SK-N-DZ (cell line): ENCODE measurements at places on chromosomes 7 and 10.
A peak's percentile ranks its signal among the peaks of the same experiment; 100 is the strongest.

GRCh38 chr7:17370901-17371585, 72.6 kb downstream of the AHR start:
- DNase-seq, result no peak

DNA sequence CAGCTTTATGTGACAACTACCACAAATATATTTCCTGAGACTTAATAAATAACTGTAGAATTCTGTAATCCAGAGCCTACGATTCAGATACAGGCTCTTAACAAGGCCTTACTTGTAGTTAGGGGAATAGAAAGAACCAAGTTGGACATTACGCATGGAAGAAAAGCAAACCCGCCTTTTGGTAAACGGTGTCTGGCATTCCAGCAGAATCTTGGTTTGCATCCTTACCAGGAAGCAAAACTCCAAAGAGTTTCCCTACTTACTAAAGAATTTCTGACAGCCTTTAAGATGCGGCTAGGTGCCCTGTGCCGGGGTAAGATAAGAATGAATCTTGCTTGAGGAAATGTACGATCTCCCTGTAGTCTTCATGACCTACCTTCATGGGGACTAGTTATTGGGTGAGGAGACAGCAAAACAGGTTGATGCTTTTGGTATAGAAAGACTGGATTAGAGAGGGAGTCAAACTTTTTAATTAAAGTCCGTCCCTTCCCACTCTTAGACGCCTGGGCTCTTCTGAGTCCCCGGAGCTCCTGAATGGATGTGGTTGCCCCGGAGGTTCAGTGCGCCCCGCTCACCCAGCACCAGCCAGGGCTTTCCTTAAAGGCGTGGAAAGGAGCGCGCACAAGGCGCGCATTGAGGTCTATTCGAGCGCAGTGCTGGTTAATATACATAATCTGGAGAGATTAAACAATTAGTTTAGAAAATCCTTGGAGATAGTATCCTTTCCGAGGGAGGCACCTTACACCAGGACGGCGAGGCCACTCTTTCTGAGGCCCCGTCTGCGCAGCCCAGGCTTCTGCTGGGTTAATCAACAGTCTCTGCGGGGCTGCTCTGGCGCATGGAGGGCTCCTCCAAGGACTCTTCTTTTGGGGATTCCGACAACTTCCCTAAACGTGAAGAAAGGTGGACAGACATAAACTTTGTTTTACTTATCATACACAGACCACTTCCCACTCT, 11.5 kb downstream of the PTF1A start:
- DNase-seq, result no peak

GRCh38 chr10:88962336-88962735, 9.8 kb upstream of the ACTA2 start:
- DNase-seq, result no peak

- DNase-seq, result no peak
These were observed 47.1 kb upstream of the PRR15 start for GRCh38 chr7:29516491-29516890.

- DNase-seq, result no peak
These were observed 11.7 kb downstream of the ARHGAP19 start for GRCh38 chr10:97280783-97281182.

DNA sequence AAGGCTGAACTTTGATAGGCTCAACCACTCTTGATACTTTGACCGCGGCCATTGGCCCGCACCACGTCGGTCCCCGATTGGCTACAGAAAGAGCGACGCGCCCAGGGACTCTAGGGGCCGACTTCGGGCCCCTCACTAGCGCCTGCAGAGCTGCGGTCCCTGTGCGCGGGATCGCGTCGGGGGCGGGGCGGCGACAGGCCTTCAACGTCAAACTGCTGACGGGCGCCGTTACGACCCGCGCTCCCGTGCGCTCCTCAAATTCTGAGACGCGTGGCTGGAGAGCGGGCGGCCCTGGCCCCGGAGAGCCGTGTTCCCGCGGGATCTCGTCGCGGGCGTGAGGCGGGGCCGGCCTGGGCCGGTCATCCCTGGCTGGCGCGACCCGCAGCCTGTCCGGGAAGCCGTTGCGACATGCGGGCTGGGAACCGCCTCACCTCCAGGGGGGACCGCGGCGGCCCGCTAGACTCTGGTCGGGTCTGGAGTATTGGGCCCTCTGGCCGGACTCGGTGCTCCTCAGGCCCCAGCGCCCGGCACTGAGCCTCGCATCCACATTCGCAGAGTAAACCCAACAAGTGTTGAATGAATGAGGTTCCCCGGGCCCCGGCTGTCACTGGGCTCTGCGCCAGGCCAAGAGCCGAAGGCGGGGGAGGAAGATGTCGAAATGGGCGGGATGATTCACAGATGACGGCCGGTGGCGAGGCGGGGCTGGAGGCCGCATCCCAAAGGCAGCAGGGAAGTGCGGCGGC, 643 bp upstream of the SLC25A28 start:
- peak; percentile 88 for DNase-seq

- no peak for DNase-seq
These were observed 27.7 kb downstream of the MGMT start for GRCh38 chr10:129494740-129495139.

DNA sequence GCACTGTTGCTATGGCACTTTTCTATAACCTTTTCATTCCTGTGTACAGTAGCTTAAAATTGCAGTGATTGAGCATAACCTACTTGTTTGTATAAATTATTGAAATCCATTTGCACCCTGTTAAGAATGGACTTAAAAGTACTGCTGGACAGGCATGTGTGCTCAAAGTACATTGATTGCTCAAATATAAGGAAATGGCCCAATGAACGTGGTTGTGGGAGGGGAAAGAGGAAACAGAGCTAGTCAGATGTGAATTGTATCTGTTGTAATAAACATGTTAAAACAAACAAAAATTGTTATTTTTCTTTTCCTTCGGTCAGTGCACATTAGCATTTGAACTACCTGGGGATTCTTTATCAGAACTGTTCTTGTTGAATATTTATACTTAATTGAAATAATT, 57.1 kb upstream of the BAMBI start:
- DNase-seq, result no peak

DNA sequence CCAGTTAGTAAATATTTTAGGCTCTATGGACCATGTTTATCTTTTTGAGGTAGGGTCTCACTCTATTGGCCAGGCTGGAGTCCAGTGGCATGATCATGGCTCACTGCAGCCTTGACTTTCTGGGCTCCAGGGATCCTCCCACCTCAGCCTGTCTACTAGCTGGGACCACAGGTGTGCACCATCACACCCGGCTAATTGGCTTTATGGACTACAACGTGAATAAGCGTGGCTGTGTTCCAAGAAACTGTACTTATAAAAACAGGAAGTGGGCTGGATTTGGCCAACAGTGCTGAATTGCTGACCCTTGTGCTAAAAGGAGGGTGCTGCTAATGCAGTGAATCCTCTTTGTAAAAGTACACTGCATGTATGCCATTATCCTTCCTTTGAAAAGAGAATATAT, 111.7 kb upstream of the CDK13 start:
- DNase-seq, result no peak

- DNase-seq, result peak; percentile 86
These were observed 6.0 kb downstream of the MBLAC1 start for GRCh38 chr7:100132697-100133151.

GRCh38 chr10:13949844-13950542, 363.2 kb downstream of the PRPF18 start:
- no peak for DNase-seq

- no peak for DNase-seq
These were observed 125.6 kb upstream of the TNRC18 start for GRCh38 chr7:5549096-5549763.

DNA sequence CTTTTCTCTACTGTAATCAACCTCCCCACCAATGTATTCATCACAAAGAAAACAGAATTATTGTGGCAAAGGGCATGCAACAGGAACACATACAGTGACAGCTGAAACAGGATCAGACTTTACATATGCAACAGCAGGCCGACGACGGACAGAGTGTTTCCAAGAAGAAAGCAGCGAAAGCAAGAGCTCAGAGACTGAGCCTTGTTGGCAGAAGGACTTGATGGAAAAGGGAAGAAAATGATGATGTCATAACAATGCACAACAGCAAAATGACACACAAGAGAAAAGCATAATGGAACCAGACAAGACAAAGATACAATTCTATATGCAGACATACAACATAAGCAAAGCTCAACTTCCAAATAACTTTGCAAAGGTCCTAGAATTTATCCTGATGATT, 106.5 kb downstream of the ARHGAP12 start:
- DNase-seq, result no peak

DNA sequence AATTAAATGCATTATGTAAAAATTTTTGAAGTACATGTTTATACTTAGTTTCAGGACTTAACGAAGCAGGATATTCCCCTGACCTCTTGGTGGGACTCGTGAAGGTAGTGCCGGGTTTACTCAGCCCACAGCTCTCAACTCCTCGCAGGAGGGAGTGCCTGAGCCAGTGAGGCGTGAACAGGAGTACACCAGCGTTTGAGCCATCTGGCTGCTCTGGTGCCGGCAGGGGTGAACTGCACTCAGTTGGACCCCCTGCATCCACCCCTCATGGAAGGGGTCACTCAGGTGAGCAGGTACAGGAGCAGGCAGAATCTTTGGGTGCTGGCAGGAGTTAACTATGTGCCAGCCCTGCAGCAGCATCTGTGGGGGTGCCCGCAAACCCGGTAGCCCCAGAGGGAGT, 625.1 kb upstream of the PCDH15 start:
- DNase-seq, result no peak

GRCh38 chr10:133326745-133327650, 9.7 kb downstream of the CALY start:
- DNase-seq, result no peak

GRCh38 chr10:21260506-21261149, 264.9 kb downstream of the SKIDA1 start:
- DNase-seq, result no peak

- no peak for DNase-seq
These were observed 4.9 kb downstream of the CCDC172 start for GRCh38 chr10:116329153-116329552.

- no peak for DNase-seq
These were observed 316.6 kb upstream of the KIAA1217 start for GRCh38 chr10:23892296-23892695.

DNA sequence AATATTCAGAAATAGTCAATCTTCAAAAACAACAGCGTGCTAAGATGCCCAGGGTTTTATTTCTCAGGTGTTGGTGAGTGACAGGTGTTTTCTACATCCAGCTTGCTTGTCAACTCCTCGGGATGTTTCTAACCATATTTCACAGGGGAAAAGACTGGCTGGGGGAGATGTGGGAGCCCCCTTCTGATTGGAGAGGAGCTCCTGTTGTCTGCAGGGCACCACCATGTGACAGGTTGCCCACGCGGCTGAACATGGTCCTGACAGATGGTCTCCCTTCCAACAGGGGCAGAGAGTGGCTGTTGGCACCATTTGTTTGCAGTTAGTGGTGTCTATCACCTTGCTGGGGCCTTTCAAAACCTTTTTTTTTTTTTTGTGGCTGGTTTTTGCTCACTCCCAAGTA, 16.5 kb upstream of the GPR26 start:
- DNase-seq, result no peak

DNA sequence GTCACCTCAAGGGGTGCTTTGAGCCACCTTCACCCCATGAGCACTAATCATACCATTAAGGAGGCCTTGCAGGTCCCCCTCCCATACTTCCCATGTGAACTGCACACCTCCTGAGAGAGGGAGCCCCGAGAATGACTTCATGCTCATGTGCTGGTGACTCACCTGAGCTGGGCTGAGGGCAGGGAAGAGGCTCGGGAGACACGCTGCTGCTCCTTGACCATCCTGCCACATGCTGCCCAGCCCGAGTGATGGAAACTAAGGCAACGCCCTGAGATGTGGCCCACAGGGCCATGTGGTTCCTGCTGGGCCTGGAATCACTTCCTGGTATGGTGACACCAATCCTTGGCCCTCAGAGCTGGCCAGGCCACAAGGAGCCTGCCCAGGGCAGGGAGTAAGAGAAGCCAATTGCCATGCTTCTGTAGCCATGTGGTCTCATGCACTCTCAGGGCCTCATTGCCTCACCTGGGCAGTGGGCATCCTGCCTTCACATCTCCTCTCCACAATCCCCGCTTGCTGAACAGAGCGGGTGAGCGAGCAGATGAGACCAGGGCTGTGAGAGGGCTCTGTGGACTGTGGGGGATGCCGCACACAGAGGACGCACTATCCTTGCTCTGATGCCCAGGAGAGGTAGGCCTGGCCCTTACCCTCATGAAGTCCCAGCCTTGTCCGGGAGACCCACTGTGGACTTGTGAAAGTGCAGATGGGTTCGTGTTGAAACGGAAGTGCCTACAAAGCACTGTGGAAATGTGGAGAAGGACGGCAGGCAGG, 18.3 kb upstream of the PPIF start:
- DNase-seq, result no peak

- DNase-seq, result no peak
These were observed 55.1 kb upstream of the PPP2R2D start for GRCh38 chr10:131845505-131846239.

GRCh38 chr7:113141803-113142202, 23.4 kb upstream of the SMIM30 start:
- DNase-seq, result no peak

- peak; percentile 21 for DNase-seq
These were observed 49.7 kb downstream of the BZW2 start for GRCh38 chr7:16695621-16696237.

DNA sequence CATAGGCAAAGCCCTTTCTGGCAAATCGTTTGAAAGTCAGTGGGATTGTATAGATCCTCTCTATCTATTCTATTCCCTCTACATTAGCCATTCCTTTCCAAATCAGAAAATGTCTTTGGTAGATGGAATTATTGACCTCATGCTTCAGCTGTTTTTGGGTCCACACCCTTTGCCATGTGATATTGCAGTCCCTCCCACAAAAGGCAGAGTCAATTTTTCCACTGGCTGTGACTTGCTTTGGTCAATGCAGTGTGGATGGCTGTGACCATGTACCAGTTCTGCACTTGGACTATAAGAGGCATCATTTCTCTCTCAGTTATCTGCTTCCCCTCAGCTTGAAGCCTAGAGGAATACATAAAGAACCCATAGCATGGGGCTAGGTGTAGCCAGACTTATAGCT, 332.9 kb downstream of the PTEN start:
- DNase-seq, result no peak

DNA sequence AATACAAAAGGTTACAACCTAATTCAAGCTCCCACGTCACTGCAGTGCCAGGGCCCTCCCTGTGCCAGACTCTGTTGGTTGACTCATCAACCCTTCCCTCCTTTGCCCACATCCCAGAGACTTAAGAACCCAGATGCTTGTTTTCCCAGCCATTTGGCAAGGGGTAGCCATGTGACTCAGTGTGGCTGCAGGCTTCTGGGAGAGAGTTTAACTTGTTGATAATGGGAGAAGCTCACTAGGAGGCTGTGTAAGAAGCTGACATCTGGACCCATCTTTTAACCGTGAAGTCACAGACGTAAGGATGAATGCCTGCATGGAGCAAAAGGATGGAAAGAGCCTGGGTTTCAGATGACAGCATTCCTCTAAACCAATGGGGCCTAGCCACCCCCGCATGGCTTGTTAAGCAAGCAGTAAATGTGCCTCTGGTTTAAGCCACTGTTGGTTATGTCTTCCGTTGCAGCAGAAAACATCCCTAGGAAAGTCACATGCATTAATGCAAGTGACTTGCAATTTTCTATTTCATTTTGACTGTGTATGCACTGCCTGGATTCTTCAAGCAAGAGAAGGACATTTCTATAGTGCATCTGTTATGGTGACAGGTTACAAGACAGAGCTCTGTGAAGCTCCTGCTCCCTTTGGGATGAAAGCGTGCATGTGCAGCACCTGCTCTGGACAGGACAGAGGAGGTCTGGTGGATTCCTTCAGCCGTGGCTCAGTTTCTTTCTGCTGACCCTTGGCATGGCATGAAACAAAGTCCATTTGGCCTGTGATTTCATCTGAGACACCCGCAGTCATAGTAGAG, 57.5 kb upstream of the CREB5 start:
- DNase-seq, result peak; percentile 21

- no peak for DNase-seq
These were observed 9.6 kb downstream of the GDF10 start for GRCh38 chr10:47309408-47310089.

- DNase-seq, result no peak
These were observed 562.9 kb upstream of the TPK1 start for GRCh38 chr7:145398758-145399157.
